ENCODE measurements at places on chromosomes 7 and 10.

GRCh38 chr10:43226441-43226840, 40.4 kb downstream of the RASGEF1A start:
- no peak for DNase-seq

DNA sequence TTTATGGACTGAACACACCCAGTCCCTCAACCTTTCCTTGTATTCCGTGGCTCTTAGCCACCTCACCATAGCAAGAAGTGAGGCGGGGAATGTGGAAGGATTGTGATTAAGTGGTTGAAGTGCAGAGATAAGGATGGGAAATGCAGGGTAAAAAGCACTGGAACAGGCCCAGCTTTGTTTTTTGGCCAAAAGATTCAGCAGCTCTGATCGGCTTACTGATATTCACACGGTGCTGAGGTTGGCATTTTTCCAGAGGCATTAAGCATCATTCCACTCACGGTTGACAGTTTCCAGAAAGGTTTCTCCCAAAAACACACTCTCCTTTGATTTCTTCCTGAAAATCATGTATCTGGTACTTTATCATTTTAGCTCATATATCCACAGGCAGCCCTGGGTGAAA, 544.2 kb downstream of the CNTNAP2 start:
- no peak for DNase-seq

DNA sequence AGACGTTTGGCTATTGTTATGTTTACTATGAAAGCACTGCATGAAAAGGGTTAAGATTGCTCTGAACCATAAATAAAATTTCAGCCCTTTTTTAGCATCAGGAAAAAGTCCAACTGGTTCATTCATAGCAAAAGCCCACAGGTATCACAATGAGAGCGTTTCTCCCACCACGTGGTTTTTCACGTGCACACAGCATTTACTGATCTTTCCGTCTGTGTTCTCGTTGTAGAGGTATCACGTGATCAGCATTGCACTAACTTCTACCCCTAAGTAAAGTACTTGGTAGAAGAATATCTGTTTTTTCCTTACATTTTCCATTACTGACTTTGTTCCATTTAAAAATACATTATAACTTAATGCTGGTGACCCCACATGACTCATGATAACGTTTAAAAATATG, 17.8 kb upstream of the CCDC3 start:
- DNase-seq = no peak

DNA sequence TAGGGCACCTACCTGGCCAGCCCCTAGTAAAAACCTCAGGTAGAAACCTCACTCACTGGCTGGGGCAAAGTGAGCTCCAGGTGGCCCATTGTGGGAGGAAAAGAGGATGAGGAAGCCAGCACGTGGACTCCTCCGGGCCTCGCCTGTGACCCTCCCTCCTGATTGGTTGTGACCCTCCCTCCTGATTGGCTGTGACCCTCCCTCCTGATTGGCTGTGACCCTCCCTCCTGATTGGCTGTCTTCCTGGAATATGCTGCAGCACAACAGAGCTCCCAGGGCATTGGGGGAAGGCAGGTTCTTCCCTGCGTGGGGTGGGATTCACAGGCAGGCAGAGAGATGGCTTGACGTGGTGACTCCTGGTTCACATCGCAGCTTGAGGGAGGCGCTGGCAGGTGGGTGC, 343.0 kb downstream of the GLRX3 start:
- no peak for DNase-seq

DNA sequence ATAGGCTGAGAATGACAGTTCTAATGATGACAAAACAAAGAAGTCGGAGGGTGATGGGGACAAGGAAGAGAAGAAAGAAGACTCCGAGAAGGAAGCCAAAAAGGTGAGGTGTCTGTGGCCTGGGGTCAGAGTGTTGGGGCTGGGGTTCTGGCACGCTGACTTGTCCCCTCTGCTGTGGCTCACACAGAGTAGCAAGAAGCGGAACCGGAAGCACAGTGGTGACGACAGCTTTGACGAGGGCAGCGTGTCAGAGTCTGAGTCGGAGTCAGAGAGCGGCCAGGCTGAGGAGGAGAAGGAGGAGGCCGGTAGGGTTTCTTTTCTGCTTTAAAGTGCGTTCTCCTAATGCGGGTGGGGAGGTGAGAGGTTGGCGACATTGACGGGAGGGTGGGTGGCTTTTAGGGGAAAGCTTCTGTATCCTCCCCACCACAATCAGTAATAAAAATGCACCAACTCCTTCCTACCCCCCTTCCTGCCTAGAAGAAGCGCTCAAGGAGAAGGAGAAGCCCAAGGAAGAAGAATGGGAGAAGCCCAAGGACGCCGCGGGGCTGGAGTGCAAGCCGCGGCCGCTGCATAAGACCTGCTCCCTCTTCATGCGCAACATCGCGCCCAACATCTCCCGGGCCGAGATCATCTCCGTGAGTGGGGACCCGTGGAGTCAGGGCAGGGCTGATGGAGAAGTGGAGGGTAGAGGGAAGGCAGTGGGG, 4.6 kb downstream of the UFSP1 start:
- DNase-seq = no peak

- DNase-seq = no peak
These were observed 20.7 kb downstream of the AVL9 start for GRCh38 chr7:32515890-32516550.

- no peak for DNase-seq
These were observed 244.2 kb upstream of the FOXK1 start for GRCh38 chr7:4437916-4438315.

GRCh38 chr10:22058201-22058600, 54.7 kb upstream of the DNAJC1 start:
- no peak for DNase-seq

DNA sequence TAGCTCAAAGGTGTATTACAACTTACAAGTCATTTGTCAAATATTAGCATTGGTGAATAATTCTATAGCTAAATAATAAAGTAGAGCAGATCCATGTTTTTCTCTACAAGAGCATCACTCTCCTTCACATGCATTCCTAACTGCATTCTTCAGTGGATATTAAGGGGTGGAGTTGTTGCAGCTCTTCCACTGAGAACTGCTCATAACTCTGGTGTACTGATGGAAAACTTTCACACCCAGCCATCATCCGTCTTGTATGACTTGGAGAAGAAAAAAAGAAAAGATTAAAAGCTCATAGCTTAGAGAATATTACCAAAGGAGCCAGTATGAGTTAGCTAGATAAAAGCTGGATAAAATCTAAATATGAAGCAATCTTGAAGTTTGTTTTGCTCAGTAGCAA, 10.2 kb upstream of the FAM13C start:
- no peak for DNase-seq

GRCh38 chr7:114405427-114405826, 9.2 kb upstream of the FOXP2 start:
- DNase-seq = no peak

DNA sequence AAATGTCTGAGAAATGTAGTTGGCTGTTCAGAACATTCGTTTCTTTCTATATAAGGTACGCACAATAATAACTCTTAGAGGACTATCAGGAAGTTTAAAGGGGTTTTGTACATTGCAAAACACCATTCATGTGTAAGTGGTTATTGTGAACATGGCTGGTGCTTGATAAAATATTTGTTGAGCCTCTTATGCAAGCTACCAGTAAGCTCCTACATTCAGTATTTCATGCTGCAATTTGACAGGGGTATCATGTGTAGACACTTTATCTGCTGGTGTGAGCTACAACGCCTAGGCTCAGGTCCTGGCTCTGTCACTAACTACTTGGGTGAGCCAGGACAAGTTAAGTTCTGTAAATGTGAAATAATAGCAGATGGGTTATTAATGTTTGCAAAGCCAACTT, 75.5 kb downstream of the MAP3K8 start:
- no peak for DNase-seq

DNA sequence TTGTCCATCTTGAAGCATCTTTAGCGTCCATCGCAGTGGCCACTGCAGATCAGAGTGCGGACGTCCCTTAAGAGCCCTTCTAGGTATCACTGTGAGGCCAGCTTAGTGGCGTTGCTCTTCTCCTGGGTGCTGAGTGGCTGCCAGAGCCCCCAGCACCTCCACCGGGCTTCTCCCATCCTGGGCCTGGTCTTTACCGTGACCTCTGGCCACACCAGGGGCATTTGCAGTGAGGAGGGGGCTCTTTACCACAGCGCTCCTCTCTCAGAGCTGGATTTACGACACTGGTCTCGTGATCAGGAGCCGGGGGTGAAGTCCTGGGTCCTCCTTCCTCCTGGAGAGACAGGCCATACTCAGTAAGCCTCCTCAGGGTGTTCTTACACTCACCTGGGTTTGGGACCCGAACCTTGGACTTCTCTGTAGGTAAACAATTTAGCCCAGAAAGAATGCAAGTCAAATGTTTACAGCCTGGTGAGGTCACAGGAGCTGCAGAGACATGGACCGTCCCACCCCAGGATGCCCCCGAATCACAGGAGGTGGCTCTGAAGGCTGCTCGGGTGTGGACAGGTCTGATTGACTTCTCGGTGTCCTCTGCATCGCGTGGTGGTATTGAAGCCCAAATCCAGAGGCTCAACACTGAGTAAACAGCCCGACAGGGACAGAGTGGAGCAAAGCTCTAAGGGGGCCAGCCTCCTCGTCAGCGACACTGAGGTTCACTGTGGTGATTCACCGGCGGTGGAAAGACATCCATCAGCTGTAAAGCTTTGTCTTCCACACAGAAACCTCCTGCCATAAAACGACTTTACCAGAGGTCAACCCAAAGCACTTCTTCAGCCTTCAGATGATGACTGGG, 33.0 kb downstream of the JAKMIP3 start:
- DNase-seq = no peak

DNA sequence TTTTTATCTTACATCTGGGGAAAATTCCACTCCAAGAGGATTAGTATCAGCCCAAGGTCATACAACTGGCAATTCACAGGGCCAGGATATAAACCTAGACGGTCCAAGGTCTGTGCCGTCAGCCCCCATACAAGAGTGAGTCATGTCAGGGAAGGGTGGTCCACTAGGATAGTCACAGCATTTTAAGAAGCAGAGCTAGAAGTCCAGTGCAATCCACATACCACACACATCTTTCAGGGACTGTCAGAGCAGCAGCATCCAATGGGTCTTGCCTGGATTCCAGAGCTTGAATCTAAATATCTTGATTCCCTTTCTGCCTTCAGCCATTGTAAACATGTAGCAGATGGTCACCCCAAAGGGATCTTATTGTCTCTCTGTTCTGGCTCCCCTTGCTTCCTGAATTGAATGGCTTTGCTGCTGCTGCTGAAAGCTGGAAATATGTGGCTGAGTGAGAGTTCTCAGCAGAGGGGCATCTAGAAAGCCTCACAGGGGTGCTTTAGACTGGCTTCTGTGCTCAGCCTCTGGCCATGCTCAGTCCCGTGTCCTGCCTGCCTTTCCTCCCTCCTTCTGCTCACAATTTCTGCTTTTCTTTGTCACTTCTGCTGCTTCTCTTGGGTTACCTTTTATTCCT, 9.9 kb upstream of the OR6V1 start:
- DNase-seq = no peak

DNA sequence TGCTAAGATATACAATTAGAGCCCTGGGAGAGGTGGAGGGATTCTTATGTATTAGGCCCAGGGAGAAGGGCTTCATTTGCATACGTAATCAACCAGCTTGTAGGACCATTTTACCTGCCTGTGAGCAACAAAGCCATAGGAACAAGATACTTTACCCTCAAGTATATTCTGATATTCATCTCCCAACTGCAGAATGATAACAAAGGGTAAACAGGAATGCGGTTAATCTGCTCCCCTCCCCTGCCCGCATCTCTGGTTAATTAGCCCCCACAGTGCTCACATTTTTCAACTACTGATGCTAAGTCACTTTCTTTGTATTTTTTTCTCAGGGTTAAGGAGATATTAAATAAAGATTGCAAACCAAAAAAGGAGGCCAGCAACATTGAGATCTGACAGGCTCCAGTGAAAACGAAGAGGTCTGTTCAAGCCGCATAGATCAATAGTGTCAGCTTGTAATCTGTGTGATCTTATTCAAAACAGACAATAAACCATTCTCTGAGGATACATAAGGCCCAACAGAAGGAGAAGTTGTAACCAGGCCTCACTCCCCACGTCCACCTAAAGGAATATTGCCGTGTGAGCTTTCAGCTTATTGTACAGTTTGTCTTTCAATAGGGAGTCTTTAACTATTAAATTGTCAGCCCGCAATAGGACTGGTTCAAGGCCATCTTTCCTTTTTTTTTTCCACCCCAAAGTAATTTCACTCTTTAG, 203.4 kb downstream of the RAPGEF5 start:
- DNase-seq = no peak

DNA sequence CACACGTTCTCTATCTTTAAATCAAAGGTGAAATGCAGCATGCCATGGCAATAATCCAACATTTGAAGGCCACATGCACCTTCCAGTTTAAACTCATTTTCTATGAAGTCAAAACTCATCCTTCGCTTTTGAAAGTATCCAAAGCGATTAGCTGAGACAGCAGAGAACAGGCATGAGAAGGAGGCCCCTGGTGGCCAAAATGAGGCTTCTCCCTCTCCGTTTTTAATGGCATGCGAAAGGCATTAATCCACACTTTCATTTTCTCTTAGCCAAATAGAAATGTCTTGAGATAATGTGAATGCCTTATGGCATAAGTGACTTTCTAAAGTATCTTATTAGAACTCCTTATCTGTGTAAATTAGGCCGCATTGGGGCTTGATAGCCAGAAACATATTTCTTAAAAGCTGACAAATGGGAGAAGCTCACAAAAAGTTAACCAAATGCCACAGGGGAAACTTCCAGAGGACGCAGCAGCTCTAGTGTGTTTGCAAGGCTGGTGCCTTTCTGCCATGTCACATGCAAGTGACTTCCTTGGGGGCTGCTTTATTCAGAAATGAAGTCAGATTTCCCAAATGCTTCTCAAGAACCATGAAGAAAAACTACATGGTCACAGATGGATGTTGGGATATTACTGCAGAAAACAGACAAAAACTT, 1189.6 kb downstream of the SORCS1 start:
- DNase-seq = no peak

- no peak for DNase-seq
These were observed 18.5 kb downstream of the KIAA1549 start for GRCh38 chr7:138962561-138963270.

DNA sequence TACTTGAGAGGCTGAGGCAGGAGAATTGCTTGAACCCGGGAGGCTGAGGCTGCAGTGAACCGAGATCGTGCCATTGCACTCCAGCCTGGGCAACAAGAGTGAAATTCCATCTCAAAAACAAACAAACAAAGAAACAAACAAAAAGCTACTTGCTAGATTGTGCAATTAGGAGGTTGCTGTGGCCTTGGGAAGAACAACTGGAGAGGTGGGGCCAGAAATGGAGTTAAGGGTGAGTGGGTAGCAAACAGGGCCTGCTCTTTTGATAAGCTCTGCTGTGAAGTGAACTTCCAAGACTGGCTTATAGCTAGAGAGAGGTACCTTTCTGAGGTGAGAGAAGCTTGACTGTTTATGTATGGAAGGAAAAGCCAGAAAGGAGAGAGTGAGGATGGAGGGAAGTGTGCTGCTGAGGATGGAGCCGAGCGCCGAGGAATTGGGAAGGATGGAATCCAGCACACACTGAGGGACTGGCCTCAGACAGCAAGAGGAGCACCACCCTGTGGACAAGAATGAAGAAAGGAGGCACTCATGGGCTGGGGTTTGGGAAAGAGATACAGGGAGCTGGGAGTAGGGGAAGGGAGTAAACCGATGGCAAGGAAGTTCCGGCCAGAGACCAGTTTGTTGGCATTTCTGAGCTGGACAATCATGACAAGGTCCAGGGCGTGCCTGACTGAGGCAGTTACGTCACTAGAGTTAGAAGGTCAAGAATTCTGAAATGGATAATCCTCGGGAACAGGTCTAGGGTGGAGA, 7.0 kb upstream of the RPEL1 start:
- no peak for DNase-seq

Measured in stimulated activated CD8-positive, alpha-beta memory T cell treated with anti-CD3 and anti-CD28 coated beads, Interleukin-4, amount 100 ng/mL, for 1 hour (primary cell).